Amygdala (tissue), 56 donors: ENCODE measurements at places on chromosomes 12 and 14.

- DNase-seq, result no peak
These were observed 678 bp downstream of the MDM1 start for GRCh38 chr12:68331500-68331868.

GRCh38 chr12:131988054-131988796 is 38.5 kb downstream of the EP400 start:
- DNase-seq, result no peak

DNA sequence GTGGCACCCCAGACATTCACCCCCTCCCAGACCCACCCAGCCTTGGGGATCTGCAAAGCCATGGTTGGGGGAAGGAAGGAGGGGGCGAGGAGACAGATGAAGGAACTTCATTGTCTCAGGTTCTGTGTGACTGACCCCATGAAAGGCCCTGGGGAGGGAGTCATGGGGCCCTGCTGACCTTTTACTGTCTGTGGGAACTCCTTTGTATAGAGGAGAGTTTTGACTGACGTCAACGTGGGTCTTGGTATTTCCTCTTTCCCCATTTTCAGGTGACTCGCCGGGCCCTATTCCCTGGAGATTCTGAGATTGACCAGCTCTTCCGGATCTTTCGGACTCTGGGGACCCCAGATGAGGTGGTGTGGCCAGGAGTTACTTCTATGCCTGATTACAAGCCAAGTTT is 3.1 kb upstream of the RAB5B start:
- no peak for DNase-seq

- DNase-seq, result no peak
These were observed 4.5 kb upstream of the SH2B3 start for GRCh38 chr12:111401167-111401605.

DNA sequence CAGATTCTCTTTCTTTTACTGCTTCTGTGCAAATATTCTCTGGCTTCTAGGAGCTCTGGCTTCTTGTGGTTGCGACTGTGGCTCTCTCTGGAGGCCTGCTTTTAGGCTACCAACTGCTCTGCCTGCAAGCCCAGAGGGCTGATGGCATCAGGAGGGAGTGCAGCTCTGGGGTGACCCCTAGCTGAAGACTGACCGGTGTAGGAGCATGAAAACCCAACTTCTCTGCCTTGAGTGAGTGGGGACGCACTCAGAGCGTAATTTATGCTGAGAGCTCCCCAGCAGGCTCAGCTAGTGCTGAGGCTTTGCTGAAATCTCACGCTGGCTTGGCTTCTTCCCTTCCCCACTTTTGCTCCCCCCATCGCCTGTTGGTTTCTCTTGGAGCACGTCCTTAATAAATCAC is 29.9 kb upstream of the RBM19 start:
- DNase-seq, result no peak

DNA sequence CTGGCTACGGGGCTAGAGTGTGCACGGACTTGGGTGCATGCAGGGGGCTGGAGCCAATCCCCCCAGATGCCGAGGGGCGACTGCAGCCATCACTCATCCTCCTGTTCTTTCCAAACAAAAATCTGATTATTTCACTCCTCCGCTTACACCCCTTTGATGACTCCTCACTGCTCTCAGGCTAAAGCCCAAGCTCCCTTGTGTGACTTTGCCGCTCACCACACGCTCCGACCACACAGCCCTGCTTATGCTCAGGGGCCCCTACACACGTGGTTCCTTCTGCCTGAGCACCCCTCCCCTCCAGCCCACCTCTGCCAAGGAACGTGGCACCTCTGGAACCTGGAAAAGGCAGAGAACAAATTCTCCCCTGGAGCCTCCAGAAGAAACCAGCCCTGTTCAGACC is 13.7 kb downstream of the CHFR start:
- DNase-seq, result no peak

DNA sequence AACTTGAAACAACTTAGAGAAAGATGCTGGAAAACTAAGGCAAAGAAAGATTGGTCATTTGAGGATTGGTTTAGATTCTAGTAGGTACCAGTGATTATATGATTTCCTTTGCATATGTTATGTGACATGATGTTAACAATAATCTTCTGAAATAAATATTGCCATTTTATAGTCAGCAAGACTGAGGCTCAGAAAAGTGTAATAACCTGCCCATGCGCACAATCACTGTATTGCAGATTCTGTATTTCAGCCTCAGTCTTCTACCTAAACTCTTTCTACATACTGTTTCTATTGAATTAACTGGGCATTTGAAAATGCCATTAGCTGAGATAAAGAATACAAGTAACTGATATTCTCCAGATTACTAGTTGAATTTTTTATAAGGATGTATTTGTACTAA is 61.3 kb downstream of the FGD4 start:
- DNase-seq, result no peak
